ENCODE measurements at places on chromosomes 3 and 15. TPM values are rescaled to one million over a fixed set of nuclear protein-coding genes. Genes with fewer than 3 reads are reported as not detected.

ARL6IP5 gene
- total RNA-seq, result 117 TPM

DNA sequence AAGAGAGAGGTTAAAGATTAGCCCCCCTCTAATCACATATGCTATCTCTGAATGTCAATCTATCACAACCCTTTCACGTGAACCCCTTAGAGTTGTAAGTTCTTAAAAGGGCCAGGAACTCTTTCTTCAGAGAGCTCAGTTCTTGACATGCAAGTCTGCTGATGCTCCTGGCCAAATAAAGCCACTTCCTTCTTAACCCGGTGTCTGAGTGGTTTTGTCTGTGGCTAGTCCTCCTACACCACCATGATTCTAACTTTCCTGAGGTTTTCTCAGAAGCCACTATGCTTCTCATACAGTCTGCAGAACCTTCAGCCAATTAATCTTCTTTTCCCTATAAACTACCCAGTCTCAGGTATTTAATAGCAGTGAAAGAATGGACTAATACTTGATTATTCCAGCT lies 231.1 kb upstream of the CNTN6 start:
- no peaks in the 10 kb centered on the region for H3K36me3 ChIP-seq
- no peak overlapping the region for H3K4me3 ChIP-seq
- no peaks in the 10 kb centered on the region for H3K27me3 ChIP-seq
- no peak for DNase-seq
- H3K27ac ChIP-seq, result no peak overlapping the region

DNA sequence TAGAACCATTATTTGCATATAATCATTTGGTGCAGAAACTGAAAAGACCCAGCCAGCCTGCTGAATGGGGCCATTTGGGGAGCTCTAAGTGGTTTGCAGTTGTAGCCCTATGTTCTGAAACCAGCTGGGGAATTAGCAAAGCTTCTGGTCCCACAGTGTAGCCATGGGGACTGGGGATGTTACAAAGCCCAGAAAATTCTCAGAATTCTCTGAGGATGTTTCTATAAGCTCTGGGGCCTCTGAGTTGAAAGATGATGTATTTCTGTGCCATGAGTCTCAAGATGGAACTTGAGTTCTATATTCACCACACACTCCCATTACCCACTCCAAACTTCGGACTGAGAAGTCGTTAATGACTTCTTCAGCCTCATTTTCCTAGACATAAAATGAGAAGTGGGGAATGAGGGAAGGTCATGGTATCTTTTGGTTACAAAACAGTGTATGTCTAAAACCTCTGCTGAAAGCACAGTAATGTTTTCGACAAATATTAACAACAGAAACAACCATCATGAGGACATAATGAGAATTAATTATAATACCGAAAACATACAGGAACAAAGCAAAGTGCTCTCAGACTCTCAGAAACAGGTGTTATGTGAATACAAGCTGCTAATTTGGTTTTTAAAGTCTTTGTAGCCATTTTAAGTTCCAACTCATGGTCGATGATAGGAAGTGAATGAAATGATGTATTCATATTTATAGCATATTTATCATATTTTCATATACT lies 89.4 kb downstream of the RFTN1 start:
- H3K27me3 ChIP-seq, result no peaks in the 10 kb centered on the region
- peaks cover 19% of the 10 kb centered on the region for H3K36me3 ChIP-seq
- H3K4me1 ChIP-seq, result no peaks in the 10 kb centered on the region
- no peak for DNase-seq
- no peak overlapping the region for H3K4me3 ChIP-seq

C3orf20 gene
- 0.37 TPM for total RNA-seq

DNA sequence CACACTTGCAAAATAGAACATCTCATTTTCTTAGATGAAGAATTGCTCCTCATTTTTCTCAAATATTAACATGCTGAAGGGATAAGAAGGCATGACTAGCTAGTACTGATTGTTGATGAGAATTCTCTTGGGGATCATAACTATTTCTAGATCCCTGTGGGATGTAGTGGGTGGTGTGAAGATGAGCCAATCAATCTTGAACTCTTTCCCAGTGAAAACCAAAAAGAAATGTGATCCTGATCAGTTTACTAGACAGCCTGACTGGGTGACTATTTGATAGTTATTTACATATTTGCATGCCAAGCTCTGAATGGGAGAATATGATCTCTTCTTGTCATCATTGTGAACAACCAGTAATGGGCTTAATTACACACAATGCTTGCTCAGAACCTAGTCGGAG lies 63.7 kb downstream of the ZIC1 start:
- no peak for DNase-seq
- no peak overlapping the region for H3K4me3 ChIP-seq
- H3K27me3 ChIP-seq, result no peaks in the 10 kb centered on the region
- no peak overlapping the region for H3K27ac ChIP-seq
- H3K4me1 ChIP-seq, result no peaks in the 10 kb centered on the region
- no peaks in the 10 kb centered on the region for H3K36me3 ChIP-seq

DNA sequence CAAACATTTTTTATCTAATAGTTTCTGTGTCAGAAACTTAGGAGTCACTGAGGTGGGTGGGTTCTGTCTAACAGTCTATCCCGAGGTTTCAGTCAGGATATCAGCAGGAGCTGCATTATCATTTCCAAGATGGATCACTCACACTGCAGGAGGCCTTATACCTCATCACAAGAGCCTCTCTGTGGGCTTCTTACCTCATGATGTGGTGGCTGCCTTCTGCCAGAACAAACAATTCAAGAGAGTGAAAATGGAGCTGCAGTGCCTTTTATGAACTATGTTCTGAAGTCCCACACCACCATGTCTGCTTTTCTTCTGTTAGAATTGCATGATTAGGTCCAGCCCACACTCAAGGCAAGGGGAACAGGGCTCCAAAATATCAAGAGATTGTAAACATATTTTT lies 27.9 kb downstream of the RFX7 start:
- no peak overlapping the region for H3K27ac ChIP-seq
- no peak for DNase-seq
- H3K4me1 ChIP-seq, result no peaks in the 10 kb centered on the region
- peaks cover 14% of the 10 kb centered on the region for H3K36me3 ChIP-seq

TP63 gene
- total RNA-seq, result 0.89 TPM

GRCh38 chr3:103711670-103712069 lies 1276.9 kb downstream of the ZPLD1 start:
- no peaks in the 10 kb centered on the region for H3K4me1 ChIP-seq
- H3K4me3 ChIP-seq, result no peak overlapping the region
- H3K36me3 ChIP-seq, result no peaks in the 10 kb centered on the region
- no peak for DNase-seq

GRCh38 chr3:101203411-101203810 lies 117.0 kb downstream of the IMPG2 start:
- peaks cover 6% of the 10 kb centered on the region for H3K27me3 ChIP-seq
- no peak overlapping the region for H3K27ac ChIP-seq
- no peak for DNase-seq
- no peak overlapping the region for H3K4me3 ChIP-seq

DNA sequence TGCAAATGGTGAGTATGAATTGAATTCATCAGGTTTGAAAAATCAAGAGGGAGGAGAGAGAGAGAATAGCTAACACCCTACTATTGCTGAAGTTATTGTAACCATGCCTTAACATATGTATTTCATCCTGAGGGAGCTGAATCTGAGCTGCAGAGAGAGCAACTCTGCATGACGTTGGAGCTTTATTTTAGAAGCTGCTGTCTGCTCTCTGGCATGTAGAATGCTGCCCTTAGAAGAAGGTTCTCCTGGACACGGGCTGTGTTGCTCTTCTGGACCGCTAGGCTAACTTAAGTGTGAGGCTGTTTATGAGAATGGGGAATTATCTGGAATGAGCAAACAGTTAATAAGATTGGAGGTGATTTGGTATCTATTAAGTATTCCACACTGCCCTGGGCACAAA lies 814.6 kb downstream of the AGBL1 start:
- no peaks in the 10 kb centered on the region for H3K36me3 ChIP-seq
- no peak overlapping the region for H3K27ac ChIP-seq
- no peaks in the 10 kb centered on the region for H3K27me3 ChIP-seq
- DNase-seq, result no peak

CTXN2 gene
- not detected for total RNA-seq

- H3K27me3 ChIP-seq, result peaks cover 2% of the 10 kb centered on the region
- no peak overlapping the region for H3K4me3 ChIP-seq
- H3K4me1 ChIP-seq, result no peaks in the 10 kb centered on the region
- H3K36me3 ChIP-seq, result no peaks in the 10 kb centered on the region
- no peak for DNase-seq
- no peak overlapping the region for H3K27ac ChIP-seq
These were observed 62.6 kb upstream of the ATP11B start for GRCh38 chr3:182730675-182731042.

DNA sequence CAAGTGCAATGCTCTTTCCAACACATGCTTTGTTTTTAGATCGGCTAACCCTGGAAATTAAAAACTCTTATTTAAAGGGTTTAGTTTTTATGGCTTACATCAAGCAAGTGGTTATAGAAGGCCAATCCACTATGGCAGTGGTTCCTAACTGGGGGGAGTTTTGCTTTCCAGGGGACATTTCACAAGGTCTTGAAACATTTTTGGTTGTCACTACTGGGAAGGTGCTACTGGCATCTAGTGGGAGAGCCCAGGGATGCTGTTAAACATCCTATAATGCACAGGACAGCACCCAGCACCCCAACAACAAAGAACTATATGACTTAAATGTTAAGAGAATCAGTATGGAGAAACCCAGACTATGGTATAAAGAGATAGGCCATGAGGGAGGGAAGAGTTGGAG lies 439.0 kb downstream of the NTRK3 start:
- no peak for DNase-seq
- H3K27me3 ChIP-seq, result no peaks in the 10 kb centered on the region
- no peak overlapping the region for H3K4me3 ChIP-seq
- H3K4me1 ChIP-seq, result no peaks in the 10 kb centered on the region
- H3K36me3 ChIP-seq, result no peaks in the 10 kb centered on the region

DNA sequence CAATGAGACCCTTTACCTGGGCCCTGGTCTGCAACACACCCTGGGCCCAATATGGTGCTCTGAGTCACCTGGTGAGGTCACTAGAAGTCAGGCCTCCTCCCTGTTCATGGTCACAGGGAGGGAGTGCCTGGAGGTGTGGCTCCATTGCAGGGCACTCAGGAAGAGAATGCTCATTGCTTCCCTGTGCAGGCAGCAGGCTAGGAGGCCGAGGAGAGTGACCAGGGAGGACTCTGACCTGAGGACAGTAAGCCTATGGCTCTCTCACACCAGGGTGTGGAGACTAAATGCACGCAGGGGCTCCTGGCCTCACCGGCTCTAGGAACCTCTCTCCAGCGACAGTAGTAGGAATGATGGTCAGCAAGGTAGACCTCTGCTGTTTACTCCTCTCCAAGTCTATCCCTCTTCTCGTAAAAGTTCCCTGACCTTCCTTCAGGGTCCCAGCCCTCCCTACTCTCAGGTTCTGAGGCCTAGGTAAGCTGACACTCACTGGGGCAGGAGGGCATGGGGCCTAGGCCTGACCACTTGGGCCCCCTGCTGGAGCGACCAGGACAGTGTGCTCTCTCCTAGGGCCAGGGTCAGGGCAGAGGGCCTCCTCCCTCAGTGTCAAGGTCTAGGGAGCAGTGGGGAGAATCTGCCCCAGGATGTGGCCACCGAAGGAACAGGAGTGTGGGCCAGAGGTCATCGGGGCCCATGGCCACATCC lies 9.6 kb upstream of the SLCO2A1 start:
- no peak for DNase-seq
- H3K27me3 ChIP-seq, result no peaks in the 10 kb centered on the region
- H3K4me1 ChIP-seq, result no peaks in the 10 kb centered on the region

- no peaks in the 10 kb centered on the region for H3K27me3 ChIP-seq
- H3K4me3 ChIP-seq, result no peak overlapping the region
- H3K36me3 ChIP-seq, result no peaks in the 10 kb centered on the region
These were observed 22.3 kb downstream of the CFAP161 start for GRCh38 chr15:81156324-81156723.

- no peak overlapping the region for H3K27ac ChIP-seq
- H3K36me3 ChIP-seq, result no peaks in the 10 kb centered on the region
- H3K4me1 ChIP-seq, result peaks cover 8% of the 10 kb centered on the region
- H3K4me3 ChIP-seq, result no peak overlapping the region
These were observed 65.1 kb downstream of the HMCES start for GRCh38 chr3:129343643-129344360.

PPP1R14D gene
- not detected for total RNA-seq

GRCh38 chr15:94293411-94294402 lies 62.3 kb downstream of the MCTP2 start:
- no peaks in the 10 kb centered on the region for H3K4me1 ChIP-seq
- no peak for DNase-seq
- no peaks in the 10 kb centered on the region for H3K27me3 ChIP-seq
- no peak overlapping the region for H3K4me3 ChIP-seq
- H3K36me3 ChIP-seq, result no peaks in the 10 kb centered on the region

DNA sequence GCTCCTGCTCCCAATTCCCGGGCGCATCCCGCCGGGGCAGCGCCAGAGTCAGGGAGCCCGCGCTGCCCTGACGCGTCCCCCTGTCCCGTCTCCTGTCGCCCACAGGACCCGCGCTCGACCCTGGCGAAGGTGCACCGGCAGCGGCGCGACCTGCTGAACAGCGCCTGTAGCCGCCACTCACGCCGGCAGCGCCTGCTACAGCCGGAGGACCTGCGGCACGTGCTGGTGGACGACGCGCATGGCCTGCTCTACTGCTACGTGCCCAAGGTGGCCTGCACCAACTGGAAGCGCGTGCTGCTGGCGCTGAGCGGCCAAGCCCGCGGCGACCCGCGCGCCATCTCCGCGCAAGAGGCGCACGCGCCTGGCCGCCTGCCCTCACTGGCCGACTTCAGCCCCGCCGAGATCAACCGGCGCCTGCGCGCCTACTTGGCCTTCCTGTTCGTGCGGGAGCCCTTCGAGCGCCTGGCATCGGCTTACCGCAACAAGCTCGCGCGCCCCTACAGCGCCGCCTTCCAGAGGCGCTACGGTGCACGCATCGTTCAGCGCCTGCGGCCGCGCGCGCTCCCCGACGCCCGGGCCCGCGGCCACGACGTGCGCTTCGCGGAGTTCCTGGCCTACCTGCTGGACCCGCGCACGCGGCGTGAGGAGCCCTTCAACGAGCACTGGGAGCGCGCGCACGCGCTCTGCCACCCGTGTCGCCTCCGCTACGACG lies 16.9 kb downstream of the C3orf22 start:
- no peaks in the 10 kb centered on the region for H3K4me1 ChIP-seq
- DNase-seq, result no peak
- no peaks in the 10 kb centered on the region for H3K27me3 ChIP-seq
- no peak overlapping the region for H3K27ac ChIP-seq
- no peaks in the 10 kb centered on the region for H3K36me3 ChIP-seq

DNA sequence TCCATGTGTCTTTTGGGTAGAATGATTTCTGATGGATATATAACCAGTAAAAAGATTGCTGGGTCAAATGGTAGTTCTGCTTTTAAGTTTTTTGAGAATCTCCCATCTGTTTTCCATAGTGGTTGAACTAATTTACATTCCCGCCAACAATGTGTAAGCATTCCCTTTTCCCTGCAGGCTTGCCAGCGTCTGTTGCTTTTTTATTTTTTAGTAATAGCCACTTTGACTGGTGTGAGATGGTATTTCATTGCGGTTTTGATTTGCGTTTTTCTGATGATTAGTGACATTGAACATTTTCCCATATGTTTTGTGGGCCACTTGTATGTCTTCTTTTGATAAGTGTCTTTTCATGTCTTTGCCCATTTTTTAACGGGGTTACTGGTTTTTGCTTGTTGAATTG lies 36.3 kb upstream of the MB21D2 start:
- H3K4me1 ChIP-seq, result no peaks in the 10 kb centered on the region
- no peak overlapping the region for H3K27ac ChIP-seq
- H3K4me3 ChIP-seq, result no peak overlapping the region
- H3K27me3 ChIP-seq, result no peaks in the 10 kb centered on the region

GRCh38 chr3:10442151-10442795 lies 63.1 kb downstream of the ATP2B2 start:
- H3K27me3 ChIP-seq, result no peaks in the 10 kb centered on the region
- no peak overlapping the region for H3K27ac ChIP-seq
- H3K4me1 ChIP-seq, result peaks cover 10% of the 10 kb centered on the region
- DNase-seq, result no peak
- no peaks in the 10 kb centered on the region for H3K36me3 ChIP-seq

ALG1L2 gene
- total RNA-seq, result 1.4 TPM

All from CD4-positive, CD25-positive, alpha-beta regulatory T cell (primary cell).